AG08395 (cell line): ENCODE measurements at places on chromosomes 1 and 21.
A peak's percentile ranks its signal among the peaks of the same experiment; 100 is the strongest.

GRCh38 chr21:45408801-45409261, 3.9 kb downstream of the COL18A1 start:
- DNase-seq = no peak

DNA sequence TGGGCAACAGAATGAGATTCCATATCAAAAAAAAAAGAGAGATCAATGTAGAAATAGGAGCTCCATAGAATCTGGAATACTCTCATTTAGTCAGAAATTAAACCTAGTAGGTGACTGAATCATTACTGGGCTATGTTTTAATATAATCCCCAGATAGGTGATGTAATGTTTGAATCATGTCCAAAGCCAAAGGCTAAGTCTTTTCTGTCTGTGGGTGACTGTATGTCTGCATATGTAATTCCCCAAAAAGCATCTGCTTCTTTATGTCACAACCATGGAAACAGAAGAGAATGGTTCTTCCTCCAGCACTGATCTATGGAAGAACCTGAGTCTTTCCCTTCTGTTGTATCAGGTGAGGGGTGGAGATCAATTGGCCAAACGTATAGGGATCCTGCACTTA, 5.8 kb downstream of the LAMC2 start:
- peak; percentile 83 for DNase-seq

- no peak for DNase-seq
Measured at GRCh38 chr1:181075766-181076350, 12.6 kb upstream of the IER5 start.

GRCh38 chr1:148264374-148265276, 112.5 kb upstream of the NBPF11 start:
- no peak for DNase-seq

GRCh38 chr1:18989176-18989799, 32.8 kb upstream of the IFFO2 start:
- DNase-seq = no peak

- no peak for DNase-seq
Measured at GRCh38 chr1:147492207-147492606, 49.1 kb upstream of the BCL9 start.

DNA sequence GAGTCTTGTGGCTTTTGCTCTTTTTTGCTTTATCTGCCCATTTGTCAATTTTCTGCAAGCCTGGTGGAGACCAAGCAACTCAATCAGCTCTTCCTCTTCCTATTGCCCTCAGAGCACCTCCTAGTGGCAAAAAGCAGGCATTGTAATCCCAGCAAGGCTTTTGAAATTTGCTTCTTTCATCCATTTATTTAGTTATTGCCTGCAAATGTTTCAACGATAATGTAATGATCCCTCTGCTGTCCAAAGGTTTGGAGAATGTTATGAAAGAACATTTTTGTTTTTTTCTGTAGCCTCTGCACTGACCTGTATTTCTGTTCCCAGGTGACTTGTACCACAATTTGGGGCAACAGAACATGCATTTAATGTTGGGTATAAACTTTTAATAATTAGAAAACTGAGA, 127.8 kb downstream of the GABPA start:
- peak; percentile 12 for DNase-seq

- no peak for DNase-seq
Measured at GRCh38 chr1:63825111-63825510, 51.3 kb downstream of the ROR1 start.

DNA sequence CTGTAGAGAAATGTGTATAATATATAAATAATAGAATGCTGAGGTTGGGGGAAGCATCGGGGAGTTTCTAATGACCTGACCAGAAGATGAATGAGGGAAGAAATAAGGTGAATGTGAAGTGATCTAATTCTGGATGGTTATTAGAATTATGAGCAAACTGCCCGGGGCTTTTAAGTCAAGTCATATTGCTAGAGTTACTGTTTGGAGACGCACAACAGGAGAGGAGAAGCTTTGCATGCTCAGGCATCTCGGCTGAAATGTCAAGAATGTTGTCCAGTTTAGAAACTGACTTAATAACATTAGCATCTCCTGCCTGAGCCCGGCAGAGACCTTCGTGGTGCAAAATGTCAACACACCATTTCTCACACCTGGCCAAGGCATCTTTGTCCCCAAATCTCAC, 119.1 kb downstream of the RRAGC start:
- no peak for DNase-seq

GRCh38 chr1:99122039-99122438, 117.4 kb upstream of the PLPPR5 start:
- DNase-seq = no peak

GRCh38 chr1:225329041-225329440, 98.8 kb downstream of the LBR start:
- DNase-seq = no peak

GRCh38 chr1:82612986-82613385, 812.3 kb downstream of the ADGRL2 start:
- no peak for DNase-seq

DNA sequence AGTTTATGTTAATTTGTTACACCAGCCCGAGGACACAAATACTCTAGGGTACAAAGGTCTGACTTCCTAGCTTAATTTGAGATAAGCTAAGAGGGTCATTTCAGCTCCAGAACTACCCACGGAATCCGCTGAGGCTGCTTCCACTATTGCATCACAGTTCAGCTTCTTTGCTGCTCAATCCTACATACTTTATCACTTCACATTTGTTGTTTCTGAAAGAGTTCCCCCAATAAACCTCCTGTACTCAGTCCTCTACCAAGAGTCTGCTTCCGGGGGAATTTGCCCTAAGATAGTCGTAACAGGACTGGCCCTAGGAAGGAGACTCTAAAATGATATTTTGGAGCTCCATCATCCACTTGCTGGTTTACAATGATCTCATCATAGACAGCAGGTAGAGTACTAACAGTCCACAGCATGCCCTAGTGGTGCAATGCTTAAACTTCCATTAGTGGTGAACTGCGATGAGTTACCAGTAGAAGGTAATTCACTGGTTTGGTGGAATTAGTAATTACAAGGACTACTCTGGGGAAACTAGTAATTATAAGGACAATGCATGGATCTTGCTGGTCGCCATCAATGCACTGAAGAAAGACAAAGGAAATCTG, 229.3 kb downstream of the USH2A start:
- DNase-seq = no peak

DNA sequence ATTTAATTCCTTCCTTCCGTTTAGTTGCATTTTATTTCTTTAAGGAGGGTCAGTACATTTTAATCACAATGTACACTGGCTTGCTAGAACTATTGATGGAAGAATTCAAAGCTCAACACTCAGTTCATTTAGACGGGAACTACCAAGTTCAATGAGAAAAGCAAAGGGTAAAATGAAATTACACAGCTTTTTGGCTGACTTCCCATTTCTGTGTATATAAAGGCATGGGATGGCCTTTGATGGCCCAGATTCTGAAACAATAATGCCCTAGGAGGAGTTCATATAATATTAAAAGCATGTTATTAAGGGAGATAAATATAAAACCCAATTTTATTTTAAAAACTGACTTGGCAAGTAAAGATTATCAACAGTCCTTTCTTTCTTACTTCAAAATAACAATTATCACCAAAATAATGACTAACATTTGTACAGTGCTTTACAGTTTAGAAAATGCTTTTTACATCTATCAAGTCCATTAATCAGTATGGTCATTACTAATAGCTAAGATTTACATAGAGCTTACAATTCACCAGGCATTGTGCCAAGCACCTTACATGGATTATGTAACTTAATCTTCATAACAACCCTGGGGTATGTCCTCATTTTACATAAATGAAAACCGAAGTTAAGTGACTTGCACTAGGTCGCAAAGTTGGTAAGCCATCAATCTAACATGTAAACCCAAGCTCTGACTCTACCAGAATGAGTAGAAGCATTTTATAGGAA, 402.4 kb downstream of the OMA1 start:
- DNase-seq = no peak

DNA sequence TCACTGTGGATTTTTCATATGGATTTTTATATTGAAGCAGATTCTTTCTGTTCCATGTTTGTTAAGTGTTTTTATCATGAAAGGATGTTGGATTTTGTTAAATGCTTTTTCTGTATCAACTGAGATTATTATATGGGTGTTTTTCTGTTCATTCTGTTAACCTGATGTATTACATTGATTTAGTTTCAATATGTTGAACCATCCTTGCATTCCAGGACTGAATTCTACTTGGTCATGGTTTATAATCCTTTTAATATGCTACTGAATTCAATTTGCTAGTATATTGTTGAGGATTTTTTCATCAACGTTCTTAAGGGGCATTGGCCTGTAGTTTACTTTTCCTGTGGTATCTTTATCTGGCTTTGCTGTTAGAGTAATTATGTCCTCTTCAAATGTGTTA, 55.8 kb downstream of the CCDC30 start:
- DNase-seq = no peak

DNA sequence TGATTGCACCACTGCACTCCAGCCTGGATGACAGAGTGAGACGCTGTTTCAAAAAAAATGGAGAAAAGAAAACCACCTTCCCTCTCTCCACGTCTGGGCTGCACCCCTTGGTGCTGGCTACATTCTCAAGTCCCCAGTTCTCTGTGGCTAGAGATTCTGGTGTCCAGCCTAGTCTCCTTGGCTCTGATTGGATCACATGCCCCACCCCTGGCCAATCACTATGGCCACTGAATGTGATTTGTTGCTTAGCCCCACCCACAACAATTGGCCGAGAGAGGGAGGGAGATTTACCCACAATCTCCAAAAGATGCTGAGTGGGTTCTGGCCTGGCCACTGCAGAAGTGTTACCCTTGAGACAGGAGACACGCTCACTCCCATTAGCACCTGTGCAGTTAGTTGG, 39.4 kb downstream of the FHAD1 start:
- no peak for DNase-seq

- DNase-seq = no peak
Measured at GRCh38 chr1:20187813-20188454, 1.6 kb upstream of the PLA2G2C start.

DNA sequence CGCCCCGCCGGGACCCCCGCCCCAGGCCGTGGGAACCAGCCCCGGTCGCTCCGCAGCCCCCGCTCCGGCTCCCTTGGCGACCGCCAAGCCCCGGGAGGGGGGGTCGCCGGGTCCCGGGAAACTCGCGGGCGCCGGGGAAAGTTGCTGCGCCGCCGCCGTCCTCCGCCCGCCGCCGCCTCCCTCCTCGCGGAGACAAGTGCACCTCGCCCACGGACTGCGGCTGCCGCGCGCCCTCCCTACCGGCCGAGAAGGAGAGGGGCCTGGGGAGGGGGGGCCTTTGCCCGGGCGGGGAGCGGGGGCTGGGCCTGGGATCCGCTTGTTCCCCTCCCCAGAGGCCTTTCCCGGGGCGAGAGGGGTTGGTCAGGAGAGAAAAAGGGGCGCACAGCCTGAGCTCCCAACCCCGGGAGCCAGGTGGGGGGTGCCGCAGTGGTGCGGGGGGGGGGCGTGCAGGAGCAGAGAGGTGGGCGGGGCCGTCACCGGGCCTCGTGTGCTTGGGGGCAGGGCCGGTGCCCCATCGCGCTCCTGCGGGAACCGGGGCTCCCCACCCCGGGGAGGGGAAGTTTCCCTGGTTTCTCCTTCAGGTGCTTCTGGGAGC, 592 bp downstream of the AGRN start:
- DNase-seq = no peak

GRCh38 chr1:156646738-156647211, 4.9 kb downstream of the BCAN start:
- DNase-seq = no peak

- DNase-seq = peak; percentile 61
Measured at GRCh38 chr1:101253976-101254674, 17.3 kb downstream of the S1PR1 start.

GRCh38 chr1:177384461-177384860, 213.7 kb downstream of the BRINP2 start:
- peak; percentile 4 for DNase-seq

- no peak for DNase-seq
Measured at GRCh38 chr1:228552596-228553176, 65.5 kb downstream of the RNF187 start.

- DNase-seq = no peak
Measured at GRCh38 chr21:38850277-38850951, 44.7 kb downstream of the ETS2 start.

DNA sequence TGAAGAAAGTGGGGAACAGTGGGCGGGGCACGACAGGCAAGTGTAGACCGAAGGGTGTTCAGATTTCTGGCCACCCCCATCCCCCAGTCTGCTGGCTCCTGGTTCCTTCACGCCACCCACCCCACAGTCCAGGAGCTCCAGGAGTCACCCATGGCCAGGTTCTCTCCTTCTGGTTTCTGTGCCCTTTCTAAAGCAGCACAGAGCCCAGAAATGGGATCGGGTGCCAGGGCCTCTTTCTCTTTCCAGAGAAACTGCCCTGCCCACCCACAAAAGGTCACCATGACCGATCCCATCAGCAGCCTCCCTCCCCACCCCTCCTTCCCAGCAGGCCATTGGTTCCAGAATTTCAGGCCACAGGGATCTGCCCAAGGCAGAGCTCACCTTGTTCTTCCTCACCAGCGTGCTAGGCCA, 3.2 kb upstream of the CELSR2 start:
- no peak for DNase-seq

- no peak for DNase-seq
Measured at GRCh38 chr1:187157552-187157951, 328.8 kb downstream of the PLA2G4A start.

DNA sequence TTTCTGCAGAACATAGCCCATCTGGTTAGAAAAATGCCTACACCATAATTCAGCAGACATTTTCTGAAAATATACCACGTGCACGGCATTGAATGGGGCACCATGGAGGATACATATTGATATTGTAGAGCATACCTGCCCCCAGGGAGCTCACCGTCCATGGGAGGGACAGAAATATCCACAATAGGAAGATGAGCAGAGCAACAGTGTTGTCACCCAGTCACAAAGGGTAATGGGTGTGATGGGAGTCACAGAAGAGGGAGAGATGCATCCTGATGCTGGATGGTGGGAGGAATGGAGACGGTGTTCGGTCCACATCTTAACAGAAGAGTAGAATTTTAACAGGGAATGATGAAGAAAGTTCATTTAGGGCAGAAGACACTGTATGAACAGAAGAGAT, 51.4 kb downstream of the ATP1A1 start:
- no peak for DNase-seq

DNA sequence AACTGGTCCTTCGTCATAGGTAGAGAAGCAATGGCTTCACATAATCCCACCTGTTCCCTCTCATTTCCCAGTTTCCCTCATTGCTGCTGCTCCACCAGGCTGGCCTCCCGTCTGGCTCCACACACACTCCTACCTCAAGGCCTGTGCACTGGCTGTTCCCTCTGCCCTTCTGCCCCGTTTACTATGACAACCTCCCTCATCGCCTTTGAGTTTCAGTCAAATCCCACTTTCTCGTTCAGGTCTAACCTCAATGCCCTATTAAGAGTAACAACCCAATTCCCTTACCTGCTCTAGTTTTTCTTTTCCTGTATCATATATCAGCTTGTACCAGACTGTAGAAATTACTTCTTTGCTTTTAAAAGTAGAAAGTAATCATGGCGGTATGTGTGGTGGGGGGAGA, 589.7 kb downstream of the SMYD3 start:
- no peak for DNase-seq

- no peak for DNase-seq
Measured at GRCh38 chr1:245776139-245776538, 621.4 kb downstream of the KIF26B start.

- no peak for DNase-seq
Measured at GRCh38 chr21:33388188-33388587, 15.0 kb upstream of the IFNGR2 start.

GRCh38 chr1:28548318-28548717, 4.6 kb upstream of the TRNAU1AP start:
- no peak for DNase-seq

GRCh38 chr1:37424523-37424922, 49.9 kb upstream of the ZC3H12A start:
- no peak for DNase-seq

- DNase-seq = no peak
Measured at GRCh38 chr1:93641527-93641926, 40.1 kb downstream of the BCAR3 start.
